Central memory CD4-positive, alpha-beta T cell (primary cell): ENCODE measurements at places on chromosomes 12 and 14.

DNA sequence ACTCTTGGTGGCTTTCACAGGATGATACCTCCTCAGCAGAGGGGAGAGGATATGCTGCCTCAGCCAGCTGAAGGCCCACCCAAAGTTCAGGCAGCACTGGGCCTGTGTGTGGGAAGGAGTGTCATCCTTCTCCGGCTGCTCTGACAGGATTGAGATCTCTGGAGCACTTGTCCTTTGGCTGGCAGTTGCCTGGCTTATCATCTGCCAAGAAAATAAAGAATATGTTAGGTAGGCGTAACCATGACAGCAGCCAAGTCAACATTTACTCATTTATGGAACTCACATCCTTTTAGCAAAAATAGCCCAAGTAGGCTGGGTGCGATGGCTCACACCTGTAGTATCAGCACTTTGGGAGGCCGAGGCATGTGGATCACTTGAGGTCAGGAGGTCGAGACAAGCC, 68.5 kb downstream of the PPFIBP1 start:
- DNase-seq = no peak

- DNase-seq = no peak
Measured at GRCh38 chr12:12636641-12637040, 25.0 kb downstream of the CREBL2 start.

DNA sequence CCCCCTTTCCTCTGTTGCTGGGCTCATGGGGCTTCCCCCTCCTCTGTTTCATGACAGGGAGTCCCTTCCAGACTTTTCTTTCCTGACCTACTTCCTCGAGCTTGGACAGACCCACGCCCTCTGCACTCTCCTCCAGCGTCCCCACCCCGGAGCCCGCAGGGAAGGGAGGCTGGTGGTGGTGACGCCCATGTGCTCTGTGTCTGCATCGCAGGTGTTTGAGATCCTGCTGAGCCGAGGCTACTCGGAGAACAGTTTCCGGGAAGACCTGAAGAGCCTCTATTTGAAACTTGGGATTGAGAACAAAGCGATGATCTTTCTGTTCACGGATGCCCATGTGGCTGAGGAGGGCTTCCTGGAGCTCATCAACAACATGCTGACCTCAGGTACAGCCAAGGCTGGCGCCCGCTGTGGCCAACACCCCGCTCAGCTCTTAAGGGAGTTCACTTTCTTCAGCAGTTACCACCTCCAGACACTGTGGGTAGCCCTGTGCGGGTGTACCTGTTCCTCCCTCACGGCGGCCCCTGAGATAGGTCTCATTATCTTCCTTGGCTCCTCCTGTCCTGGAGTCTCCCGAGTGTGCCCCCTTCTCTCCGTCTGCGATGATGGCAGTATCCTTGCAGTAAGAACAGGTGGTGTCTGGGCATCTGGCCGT, 85.6 kb downstream of the CCDC92 start:
- DNase-seq = no peak

GRCh38 chr12:96502477-96502876, 13.1 kb downstream of the CFAP54 start:
- DNase-seq = no peak
